Renal pelvis (tissue), 12 donors: ENCODE measurements at places on chromosomes 4 and X. TPM values are rescaled to one million over a fixed set of nuclear protein-coding genes. Genes with fewer than 3 reads are reported as not detected.

DNA sequence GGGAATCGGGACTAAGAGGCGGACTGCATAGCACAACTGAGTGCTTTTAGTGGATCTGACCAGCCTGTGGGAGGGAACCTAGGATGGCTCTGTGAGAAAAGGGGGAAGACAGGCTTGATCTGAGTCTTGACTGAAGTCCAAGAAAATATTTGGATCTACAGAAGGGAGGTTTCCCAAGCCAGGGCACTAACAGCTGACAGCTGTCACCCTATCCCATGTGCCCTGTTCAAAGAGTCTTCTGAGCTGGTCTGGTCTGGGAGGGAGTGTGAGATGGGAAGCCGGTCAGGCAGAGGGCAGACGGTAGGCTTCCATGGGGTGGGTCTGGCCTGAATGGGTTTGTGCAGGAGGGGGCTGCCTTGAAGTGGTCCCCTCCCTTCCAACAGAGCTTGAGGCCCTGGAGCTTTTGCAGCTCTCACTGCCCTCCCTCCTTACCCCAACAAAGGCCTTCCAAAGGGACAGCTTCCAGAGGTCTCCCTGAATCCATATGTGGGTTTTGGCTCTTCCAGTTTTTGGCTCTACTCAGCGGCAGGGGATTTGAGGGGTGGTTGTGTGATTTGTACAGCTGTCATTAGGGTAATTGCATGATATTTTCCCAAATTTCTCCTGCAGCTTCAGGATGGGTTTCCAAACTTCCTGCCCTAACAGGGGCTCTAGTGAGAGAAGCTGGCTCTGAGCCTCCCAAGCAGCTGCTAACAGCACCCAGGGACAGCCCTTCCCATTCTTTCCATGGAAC lies 643.7 kb downstream of the BCOR start:
- no peak for DNase-seq

DNA sequence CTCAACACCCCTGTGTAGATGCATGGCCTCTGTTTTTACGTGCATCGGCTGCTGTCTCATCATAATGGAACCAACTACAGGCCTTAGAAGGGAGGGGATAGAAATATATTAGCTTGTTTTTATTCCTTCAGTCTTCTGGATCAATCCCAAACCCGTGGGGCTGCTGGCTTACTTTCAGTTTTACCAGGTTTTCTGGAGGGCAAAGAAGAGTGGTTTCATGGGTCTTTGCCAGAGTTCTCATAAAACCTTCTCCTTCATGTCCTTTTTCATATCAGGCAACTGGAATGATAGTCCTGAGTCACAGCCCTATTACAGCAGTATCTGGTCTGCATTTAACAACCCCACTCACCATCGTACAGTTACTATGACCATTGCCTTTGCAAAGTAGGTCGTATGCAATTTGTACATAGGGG lies 34.6 kb downstream of the PPP2R2C start:
- DNase-seq = no peak

DNA sequence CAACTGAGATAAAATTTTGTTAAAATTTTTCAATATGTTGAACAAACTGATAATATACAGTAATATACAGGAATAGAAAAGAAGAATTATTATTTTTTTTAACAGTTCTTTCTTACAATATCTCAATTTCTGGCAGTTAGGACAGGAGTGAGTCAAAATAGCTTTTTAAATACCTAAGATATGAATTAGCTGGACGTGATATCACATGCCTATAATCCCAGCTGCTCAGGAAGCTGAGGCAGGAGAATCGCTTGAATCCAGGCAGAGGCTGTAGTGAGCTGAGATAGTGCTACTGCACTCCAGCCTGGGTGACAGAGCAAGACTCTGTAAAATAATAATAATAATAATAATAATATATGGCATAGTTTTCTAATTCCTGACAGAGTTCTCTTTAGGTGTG lies 1039.3 kb downstream of the STPG2 start:
- no peak for DNase-seq

CPE gene
- 89.0 TPM for polyA plus RNA-seq

CDKL2 gene
- polyA plus RNA-seq = 10.5 TPM

ADH1C gene
- 139 TPM for polyA plus RNA-seq

DNA sequence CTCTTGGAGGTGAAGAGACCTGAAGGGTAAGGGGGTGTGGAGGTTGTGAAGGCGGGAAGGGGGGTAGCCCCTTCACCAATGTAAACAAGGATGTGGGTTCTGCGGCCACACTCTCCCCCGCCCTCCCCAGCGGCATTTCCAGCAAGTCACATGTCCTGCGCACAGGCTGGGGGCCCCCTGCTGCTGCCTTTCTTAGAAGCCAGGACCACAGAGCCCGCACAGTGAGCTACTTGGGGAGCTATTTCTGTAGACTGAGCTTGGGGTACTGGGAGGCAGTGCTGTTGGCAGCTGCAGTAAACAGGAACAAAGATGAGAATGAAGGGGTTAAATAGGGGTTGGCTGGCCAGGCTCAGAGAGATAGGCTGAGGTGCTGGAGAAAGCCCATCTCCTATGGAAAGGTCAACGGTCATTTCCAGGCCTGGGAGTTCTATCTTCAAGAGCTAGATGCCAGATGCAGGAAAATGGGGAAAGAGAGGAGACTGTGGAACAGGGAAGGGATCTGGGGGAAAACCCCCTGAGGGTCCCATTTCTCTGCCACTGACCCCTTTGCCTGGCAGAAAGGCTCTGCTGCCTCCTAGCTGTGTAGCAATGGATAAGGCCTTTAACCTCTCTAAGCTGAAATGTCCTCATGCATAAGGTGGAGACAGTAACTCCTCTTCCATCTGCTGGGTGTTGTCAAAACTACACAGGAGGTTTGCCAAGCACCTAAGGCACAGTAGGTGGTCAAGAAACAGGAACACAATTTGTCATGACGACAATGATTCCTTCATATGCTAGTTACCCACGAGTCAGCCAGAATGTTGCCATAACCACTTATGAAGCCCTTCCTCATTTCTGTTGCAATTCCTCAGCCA lies 18.5 kb upstream of the PIM2 start:
- DNase-seq = no peak

DNA sequence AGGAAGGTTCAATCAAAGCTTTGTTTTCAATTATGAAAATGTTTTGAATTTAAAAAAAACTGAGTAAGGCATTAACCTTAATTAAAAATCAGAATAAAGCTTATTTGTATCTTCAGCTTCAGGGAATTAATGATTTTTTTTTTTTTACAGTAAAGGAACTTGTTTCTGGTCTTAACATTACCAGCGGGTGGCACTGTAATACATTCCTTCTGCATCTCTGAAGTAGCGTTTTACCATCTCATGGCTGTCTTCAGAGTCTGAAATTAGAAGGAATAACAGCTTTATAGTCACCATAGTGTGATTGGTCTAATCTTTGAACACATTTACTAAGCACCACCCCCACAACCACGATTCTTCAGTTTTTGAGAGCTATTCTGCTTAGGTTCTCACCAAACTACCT lies 102.6 kb downstream of the IL1RAPL2 start:
- DNase-seq = peak; percentile 33

- no peak for DNase-seq
Measured at GRCh38 chr4:153571006-153571545, 104.9 kb downstream of the TMEM131L start.

GRCh38 chr4:118005883-118006282 lies 28.4 kb upstream of the NDST3 start:
- DNase-seq = no peak

NKRF gene
- polyA plus RNA-seq = 17.6 TPM

WDR17 gene
- polyA plus RNA-seq = 15.2 TPM

FAT4 gene
- polyA plus RNA-seq = 30.0 TPM

DNA sequence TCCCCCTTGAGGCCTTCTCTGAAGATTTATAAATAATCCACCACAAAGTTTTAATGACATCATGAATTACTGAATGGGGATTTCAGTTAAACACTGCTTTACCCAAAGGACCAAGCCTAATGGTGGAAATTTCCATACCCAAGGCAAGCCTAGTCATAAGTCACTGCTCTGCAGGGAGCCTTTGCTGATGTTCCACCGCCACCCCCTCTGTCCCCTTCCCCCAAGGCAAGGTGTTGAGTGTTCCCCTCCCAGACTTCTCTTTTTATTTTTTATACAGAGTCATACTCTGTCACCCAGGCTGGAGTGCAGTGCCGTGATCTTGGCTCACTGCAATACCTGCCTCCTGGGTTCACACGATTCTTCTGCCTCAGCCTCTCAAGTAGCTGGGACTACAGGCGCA lies 76.4 kb upstream of the FUNDC1 start:
- no peak for DNase-seq

KIAA1210 gene
- polyA plus RNA-seq = 1.8 TPM

ZNF41 gene
- polyA plus RNA-seq = 13.0 TPM

DNA sequence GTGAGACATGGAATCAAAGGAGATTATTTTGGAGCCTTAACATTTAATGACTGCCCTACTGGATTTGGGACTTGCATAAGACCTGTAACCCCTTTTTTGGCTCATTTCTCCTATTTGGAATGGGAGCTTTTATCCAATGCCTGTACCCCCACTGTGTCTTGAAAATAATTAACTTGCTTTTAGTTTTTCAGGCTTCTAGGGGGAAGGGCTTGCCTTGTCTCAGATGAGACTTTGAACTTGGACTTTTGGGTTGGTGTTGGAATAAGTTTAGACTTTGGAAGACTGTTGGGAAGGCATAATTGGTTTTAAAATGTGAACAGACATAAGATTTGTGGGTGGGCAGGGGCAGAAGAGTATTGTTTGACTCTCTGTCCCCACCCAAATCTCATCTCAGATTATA lies 189.1 kb upstream of the POU3F4 start:
- no peak for DNase-seq

DNA sequence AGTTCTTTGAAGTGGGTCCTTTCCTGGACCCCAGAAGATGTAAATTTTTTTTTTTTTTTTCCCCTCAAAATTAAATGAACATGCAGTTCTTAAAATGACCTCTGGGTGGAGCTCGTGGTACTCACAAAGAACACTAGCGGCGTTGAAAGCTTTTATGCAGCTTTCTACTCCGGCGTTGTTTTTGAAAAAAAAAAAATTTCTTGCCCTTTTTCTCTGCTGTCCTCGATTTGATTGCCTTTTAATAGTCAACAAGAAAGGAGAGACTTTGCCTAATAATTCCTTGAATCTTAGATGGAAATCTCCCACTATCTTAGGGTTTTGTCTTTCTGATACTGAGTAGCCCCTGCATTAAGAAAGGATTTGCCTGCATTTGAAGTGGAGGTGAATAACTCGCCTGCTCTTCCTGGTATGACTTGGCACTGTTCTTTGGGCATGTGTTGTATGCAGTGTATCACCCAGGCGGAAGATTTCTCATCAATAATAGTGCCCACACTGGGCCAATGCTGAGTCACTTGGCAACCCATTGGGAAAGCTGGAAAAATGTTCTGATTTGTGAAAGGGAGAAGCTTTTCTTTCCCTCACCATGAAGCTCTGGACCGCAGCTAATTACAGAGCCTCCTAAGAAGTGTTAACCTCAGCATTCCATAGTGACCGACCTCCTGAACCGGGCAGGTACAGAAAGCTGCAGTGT lies 104.0 kb downstream of the PHEX start:
- peak; percentile 55 for DNase-seq

DNA sequence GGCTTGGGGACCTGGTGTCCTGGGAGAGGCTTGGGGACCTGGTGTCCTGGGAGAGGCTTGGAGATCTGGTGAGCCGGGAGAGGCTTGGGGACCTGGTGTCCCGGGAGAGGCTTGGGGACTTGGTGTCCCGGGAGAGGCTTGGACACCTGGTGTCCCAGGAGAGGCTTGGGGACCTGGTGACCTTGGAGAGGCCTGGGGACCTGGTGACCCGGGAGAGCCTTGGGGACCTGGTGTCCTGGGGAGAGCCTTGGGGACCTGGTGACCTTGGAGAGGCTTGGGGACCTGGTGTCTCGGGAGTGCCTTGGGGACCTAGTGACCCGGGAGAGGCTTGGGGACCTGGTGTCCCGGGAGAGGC lies 12.6 kb downstream of the SHOX start:
- no peak for DNase-seq

- DNase-seq = no peak
Measured at GRCh38 chrX:138849521-138849920, 138.0 kb upstream of the FGF13 start.

- DNase-seq = no peak
Measured at GRCh38 chr4:40952217-40952616, 202.5 kb downstream of the NSUN7 start.

DNA sequence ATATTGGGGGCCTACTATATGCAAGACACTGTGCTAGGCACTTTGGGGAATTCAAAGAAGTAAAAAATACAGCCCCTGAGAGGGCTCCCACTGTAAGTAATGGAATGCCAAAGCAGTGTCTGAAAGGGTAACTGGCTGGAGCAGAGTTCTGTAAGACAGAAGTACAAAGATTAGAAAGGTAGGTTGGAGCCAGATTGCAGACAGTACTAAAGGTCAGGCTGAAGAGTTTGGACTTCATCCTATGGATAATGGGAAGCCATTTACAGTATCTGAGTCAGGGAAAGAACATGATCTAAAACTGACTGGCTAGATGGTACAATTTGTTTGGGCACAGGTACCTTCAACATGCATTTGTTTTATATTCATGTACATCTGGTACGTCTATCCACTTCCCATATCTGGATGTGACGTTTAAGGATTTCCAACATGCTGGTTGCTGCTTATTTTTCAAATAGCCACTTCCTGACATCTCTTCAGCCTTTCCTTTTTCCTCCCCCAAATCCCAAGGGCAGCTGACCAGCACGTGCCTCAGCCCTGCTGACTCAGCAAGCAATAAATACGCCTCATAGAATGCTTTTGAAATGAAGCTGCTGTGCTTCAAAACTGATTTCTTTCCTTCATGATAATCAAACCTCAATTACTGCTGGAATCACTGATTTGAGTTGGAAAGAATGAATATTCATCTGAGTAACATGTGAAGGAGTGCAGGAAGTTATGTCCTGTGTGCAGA lies 9.5 kb downstream of the ENOX2 start:
- DNase-seq = no peak

DNA sequence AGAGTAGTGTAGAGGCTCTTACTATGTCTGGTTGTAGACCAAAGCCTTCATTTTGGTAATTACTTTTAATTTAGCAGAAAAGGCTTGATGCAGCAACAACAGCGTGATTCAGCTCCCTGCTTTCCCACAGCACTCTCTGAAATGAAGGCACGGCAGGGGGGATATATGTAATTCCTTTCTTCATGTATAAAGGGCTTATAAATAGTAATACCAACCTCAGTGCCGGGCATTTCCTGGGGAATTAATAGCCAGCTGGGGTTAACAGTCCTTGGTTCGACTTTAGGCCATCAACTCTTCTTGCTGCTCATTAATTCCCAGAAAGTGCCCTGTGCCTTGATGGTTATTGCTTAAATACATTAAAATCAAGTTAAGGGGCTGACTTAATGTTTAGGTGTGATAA lies 669.0 kb downstream of the ZNF674 start:
- DNase-seq = no peak

TIMM8A gene
- polyA plus RNA-seq = 18.6 TPM

DNA sequence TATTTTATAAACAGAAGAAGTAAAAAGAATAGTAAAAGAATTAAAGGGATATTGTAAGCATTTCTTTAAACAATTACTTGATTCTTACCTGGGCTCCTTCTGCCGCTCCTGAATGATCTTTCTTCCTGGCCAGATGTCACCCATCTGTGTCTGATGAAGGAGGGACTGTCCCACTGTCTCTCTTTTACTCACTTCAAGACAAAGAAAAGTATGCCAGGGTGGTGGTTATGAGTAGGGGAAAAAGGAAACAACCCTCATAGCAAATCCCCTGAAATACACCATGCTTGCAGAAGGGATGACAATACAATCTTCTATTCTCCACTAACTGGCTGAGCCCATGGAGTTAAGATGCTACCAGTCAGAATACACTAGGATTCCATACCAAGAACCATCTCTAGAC lies 31.1 kb downstream of the SYTL4 start:
- no peak for DNase-seq

GRCh38 chrX:110086916-110087484 lies 84.1 kb downstream of the TMEM164 start:
- no peak for DNase-seq

LRCH2 gene
- polyA plus RNA-seq = 10.1 TPM
